Natural killer cell treated with Interleukin-12 subunit alpha and Interleukin-12 subunit beta and Interleukin-15 and Interleukin-18, amount 100 ng/mL, for 72 hours (primary cell): ENCODE measurements at places on chromosomes 5 and 9.

DNA sequence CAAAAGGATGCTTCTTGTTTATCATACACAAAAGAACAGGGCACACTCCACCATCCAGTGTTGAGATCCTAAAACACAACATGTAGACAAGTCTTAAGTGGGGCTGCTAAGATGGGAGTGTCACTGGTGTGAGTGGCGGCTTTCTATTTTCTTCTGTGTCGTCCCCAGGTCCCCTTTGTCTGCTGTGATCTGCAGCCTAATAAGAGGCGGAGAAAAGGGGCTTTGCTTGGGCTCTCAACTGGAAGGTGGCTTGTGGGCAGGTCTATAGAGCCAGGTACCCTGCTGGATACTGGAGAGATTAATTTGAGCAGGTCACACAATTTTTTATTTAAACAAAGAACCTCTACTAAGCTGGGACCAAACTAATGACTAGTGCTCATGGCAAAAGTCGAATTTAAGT is 126.1 kb upstream of the SAP30L start:
- no peak for DNase-seq

- DNase-seq, result no peak
These were observed 257.8 kb downstream of the FER start for GRCh38 chr5:109005297-109006009.

DNA sequence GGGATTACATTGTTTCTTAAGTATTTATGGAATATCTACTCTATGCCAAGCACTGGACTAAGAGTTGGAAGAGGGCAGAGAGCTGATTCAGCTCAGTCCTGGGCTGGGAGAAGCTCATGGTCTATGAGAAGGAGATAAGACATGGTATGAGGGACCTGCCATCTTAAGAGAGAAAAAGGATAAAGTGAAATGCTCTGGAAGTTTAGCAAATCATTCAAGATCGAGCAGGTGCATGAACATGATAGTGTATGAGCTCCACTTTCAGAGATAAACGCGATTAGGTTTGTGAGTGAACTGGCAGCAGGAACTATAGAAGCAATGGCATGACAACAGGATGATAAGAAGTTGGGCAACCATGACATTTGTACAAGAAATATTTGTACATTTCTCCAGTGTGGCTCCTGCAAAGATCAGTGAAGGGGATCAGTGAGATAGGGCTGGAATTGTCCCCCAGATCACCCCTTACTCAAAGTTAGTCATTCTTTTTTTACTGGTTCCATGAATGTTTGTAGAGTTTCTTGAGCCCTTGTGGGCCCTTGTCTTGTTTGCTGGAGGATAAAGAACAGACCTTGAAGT is 26.6 kb upstream of the CCDC180 start:
- DNase-seq, result no peak

DNA sequence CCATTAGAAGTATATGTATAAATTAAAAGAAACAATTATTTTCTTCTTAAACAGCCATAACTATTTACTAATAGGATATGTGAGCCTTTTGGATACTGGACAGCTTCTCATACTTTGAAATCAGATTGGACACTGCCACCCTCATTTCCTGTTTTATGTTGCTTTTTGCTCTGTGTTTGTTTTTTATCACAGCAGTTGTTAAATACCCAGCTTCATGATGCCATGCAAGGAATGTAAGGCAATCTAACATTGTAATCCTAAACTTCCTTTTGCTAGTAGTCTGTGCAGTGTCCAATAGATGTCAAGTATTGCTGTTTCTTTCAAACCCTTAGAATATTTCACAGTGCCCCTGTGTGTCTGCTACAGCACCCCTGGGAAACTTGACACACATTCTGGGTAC is 56.2 kb downstream of the CNTLN start:
- no peak for DNase-seq

DNA sequence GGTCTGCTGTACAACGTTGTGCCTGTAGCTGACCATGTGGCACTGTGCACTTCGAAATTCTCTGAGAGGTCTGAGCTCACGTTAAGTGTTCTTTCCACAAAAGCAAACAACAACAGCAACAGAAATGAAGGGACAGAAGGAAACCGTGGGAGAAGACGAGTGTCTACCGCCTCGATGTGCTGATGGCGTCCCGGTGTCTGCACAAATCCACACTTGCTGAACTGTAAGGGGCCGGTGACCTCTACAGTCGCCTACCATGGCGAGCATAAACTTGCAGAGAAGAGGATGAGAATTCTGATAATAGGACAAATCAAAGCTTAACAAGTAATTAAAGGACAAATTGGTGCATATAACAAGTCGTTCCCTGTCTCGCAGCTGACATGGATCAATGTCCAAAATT is 114.0 kb downstream of the ADAMTS2 start:
- no peak for DNase-seq

DNA sequence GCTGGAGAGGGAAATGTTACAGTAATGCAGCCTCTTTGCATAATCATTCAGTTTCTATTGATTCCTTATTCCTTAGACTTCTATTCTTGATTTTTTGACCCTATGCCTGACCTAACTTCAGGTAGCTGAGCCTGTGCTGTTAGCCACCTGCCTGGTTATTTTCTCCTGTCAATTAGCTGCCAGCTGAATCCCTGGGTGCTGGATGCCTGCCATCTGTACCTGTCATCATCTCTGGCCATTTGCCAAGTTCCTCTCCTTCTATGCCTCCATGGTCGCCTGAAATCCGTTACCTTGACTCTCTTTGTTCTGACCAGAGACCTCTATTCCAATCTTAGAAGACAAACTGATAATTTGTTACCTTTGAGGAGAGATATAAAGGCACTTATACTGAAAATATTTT is 178.3 kb downstream of the CAVIN4 start:
- DNase-seq, result no peak

- no peak for DNase-seq
These were observed 25.2 kb upstream of the XPA start for GRCh38 chr9:97722331-97722730.

DNA sequence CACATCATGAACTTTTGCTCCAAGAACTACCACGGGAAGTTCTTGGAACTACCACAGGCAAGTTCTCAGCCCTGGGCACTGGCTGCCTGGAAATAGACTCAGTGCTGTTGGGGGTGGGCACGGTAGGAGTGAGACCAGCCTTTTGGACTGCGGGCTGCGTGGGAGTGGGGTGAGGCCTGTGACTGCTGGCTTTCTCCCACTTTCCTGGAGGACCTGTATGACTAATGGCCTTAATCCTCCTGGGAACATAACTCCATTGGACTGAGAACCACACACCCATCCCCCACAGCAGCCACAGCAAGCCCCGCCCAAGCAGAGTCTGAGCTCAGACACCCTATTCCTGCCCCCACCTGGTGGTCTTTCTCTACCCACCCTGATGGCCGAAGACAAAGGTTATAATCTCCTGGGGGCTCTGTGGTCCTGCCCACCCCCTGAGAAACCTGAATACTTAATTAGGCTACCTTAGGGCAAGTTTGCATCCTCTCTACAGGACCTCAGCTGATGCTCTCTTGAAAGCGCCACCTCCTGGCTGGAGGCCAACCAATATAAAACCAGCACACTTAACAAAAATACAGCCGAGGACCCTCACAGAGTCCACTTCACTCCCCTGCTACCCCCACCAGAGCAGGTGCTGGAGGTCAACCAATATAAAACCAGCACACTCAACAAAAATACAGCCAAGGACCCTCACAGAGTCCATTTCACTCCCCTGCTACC is 112.6 kb downstream of the CACNA1B start:
- DNase-seq, result peak; percentile 32

DNA sequence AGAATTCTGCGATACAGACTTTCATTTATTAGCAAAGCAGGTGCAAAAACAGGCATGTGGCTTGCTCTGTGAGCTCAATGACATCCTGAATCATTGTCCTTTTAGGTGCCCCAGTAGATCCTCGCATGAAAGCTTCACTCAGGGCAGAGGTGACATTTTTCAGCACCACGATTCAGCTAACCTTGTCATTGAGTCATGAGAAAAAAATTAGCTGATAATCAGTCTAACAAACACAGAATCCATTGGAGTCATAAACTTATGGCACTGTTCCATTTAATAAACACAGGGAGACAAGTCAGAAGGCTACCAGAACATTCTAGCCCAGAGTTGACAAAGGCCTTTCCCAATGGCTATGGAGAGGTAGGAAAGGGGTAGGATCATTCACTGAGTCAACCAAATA is 104.8 kb upstream of the RAD23B start:
- DNase-seq, result no peak

DNA sequence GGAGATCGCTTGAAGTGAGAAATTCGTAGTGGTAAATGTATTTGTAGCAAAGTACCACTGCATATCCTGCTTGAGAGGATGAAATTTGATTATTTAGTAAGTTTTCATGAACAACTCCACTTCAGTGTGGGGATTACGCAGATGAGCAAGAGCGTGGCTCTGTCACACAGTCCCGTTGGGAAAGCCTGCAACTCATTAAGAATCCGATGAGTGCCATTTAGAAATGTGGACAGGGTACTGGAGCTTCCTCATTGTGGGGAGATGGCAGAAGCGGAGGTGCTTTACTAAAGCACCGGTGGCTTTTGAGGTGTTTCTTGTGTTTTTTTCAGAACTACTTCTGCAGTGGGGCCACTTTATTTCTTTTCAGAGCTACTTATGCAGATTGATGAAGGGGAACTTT is 1.4 kb downstream of the TJP2 start:
- no peak for DNase-seq

DNA sequence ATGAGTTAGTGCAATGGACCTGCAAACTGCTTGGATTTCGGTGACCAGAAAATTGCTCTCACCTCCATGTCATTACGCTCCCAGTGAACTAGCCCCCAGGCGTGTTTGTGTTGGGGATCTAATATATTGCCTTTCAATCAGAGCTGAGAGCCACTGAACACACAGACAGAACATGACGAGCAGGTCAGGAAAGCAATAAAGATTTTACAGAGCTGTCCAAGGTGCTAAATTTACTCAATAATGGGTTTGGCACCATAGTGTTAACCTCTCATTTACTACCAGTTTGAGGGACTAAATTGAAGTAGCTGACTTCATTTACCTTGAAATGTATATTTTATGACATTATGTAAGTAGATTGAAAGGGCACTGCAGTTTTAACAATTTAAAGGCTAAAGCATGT is 383.0 kb downstream of the EBF1 start:
- DNase-seq, result no peak

DNA sequence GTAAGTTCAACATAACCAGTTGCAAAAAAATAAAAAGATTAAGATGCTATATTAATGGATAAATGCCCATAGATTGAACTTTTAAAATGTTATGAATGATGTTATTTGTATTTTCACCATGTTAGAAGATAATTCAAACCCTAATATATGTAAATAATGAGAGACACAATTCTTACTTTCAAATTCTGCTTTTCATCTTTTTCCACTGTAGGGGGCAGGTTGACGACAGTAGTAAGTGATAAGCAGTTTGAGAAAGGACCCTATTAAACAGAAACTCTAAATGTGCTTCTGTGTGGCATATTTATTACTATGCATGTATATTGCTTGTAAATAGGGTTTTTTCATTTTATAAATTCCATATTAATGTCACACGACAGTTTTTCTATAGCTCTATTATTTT is 591.1 kb downstream of the SEMA5A start:
- DNase-seq, result no peak

DNA sequence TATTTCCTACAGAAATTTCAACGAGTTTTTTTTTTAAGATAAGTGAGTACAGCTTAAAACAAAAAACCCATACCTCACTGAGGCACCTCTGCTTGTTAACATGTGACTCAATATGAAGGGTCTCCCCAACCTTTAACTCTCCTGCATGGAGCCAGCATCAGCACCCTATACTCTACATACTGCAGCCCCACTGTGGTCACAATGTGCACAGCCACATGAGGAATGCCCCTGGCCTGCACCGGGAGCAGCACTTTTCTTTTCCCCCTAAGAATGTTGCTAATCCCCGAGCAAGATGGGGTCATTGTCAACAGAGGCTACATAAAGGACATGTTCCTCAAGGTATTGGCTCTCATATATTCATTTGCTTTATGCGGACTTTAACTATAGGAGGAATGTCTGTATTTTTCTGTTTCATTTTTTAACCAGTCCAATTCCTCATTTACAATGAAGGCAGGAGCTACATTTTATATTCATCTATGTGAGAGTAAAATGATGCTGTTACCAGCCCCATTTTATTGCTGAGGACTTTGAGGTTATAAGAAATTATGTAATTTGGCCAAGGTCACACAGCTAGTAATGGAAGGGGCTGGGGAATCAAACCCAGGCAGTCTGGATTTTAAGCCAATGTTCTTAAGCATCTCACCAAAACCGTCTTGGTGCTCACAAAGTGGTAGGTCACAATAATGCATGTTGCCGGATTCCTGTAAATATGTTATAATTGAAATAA is 93.0 kb downstream of the APBA1 start:
- DNase-seq, result no peak

DNA sequence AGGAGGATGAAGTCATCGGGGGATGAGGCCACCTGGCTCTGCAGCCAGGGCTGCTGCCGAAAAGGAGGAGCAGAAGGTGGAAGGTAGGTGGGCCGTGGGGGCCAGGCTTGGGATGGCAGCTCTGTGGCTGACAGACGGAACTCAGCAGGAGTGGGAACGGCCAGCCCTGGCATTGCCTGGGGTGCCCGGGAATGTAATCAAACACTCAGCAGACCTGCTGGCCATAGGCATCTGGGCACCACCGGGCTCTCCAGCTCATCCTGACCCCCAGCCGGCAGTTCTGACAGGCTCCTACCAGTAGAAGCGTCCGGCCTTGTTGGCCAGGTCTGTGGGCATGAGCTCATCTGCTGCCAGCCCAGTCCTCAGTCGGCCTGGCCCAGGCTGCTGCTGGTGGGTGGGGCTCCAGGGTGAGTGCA is 4.3 kb upstream of the FAT2 start:
- DNase-seq, result no peak

- DNase-seq, result no peak
These were observed 621 bp downstream of the NR6A1 start for GRCh38 chr9:124770359-124771020.

DNA sequence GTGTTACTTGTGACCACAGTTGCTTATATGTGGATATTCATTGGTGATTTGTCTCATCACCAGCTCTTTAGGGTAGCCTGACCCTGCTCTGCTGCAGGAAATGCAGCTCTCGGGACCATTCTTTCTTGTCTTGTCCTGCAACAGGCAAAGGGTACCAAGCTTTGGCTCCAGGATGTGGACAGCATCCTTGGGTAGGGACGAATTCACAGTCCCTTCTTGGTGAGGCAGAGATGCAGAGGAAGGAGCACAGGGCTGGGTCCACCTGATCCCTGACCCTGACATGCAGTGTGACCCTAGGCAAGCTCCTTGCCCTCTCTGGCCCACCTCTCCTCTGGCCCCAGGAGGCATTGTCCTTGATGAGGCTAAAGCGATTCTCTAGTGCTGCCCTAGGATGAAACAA is 37.0 kb upstream of the SYNPO start:
- DNase-seq, result no peak

DNA sequence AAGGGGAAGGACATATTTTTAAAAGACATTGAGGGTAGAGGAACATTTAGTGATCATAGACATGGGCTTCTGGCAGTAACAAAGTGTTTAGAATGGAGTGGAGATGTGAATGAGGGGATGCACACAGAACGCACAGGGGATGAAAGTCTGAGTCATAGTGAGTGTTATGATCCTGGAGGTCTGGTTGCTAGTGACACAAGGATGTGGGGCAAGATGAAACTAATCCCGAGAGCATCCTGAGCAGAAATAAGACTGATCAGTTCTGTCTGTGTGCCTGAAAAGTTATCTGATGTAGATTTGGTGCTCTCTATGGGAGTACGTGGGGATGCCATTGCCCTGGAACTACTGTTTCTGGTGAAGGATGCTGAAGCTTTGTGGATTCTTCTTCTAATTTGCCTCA is 141.1 kb downstream of the CHSY3 start:
- DNase-seq, result no peak
